Kidney epithelial cell (primary cell): ENCODE measurements at places on chromosomes 2 and 18. TPM values are rescaled to one million over a fixed set of nuclear protein-coding genes. Genes with fewer than 3 reads are reported as not detected.

DNA sequence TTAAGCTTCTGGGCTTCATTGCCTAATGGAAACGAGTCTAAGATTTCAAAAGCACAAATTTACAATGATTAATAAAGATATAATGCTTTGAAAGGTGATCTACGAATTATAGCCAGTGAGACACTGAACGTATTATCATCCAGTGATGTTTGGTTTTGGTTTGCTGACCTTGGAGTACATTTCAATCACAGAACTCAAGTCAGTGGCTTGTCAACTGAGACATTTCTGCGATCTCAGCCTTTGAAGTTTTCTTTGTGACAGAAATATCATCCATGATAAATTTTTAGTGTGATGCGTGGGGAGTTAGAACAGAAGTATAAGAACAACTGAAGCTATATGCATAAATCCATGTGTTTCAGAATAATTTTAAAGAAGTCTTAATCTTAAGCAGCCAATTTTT, 263.8 kb downstream of the TCF4 start:
- DNase-seq, result no peak

DNA sequence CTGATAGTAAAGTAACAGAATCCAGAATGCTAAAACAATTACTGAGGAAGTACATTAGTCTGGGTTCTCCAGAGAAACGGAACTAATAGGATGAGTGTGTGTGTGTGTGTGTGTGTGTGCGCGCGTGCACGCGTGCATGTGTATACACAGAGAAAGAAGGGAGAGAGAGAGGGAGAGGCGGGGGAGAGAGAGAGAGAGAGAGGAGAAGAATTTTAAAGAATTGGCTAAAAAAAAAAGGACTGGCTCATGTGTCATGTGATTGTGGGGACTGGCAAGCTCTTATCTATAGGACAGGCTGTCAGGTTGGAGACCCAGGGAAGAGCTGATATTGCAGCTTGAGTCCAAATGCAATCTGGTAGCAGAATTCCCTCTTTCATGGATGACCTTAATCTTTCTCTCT, 976.2 kb upstream of the CDH2 start:
- no peak for DNase-seq

- no peak for DNase-seq
These were observed 28.0 kb downstream of the PNO1 start for GRCh38 chr2:68185541-68186164.

- no peak for DNase-seq
These were observed 205.0 kb downstream of the UBE2E3 start for GRCh38 chr2:181185421-181185820.

- DNase-seq, result no peak
These were observed 248.5 kb upstream of the SP5 start for GRCh38 chr2:170466632-170467031.

GRCh38 chr2:34368304-34368703, 769.2 kb upstream of the FAM98A start:
- no peak for DNase-seq

- DNase-seq, result no peak
These were observed 83.2 kb downstream of the DGKD start for GRCh38 chr2:233437439-233437955.

DNA sequence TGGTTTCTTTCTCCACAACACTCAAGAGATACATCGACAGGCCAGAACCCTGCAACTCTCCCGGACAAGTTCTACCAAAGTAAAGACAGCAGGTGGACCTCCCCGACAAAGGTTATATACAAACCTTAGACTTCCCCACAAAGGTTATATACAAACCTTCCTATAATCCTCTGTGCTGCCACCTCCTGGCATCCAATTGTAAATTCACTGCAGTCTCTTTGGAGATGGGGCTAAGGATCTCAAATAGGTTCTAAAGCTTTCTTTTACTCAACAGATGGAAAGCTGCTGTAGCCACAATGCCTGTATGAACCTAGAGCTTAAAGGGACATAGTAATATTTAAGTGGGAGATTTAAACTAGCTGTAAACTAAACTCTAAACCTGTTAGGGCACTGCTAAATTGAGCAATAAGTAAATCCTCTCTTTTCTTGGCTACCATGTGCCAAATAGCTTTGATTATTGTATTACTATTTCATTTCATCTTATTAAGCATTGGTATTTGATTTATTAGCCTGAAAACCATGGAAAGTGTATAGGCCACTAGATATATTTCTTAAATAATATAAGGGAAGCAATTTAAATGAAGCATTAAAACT, 9.8 kb upstream of the MREG start:
- no peak for DNase-seq

The NMUR1 gene
- not detected in 2 replicates for total RNA-seq

The ATRAID gene
- total RNA-seq, result 146 and 161 TPM in 2 replicates

The AQP12B gene
- not detected in 2 replicates for total RNA-seq

DNA sequence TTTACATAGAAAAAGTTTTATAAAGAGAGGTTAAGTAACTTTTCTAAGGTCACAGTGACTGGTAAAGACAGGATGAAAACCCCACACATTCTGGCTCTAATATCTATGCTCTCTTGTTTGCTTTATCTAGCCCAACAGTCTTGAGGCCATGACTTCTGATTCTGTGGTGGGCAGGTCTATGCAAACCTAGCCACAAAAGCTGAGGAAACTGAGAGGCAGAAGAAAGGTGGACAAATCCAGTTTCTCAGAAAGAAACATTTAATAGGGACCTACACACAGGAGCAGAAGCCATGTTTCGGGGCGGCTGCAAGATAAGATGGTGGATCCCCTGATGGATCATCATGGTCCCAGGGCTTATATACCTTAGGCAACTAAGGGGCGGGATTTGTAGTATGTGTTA, 21.8 kb downstream of the HSPD1 start:
- no peak for DNase-seq

DNA sequence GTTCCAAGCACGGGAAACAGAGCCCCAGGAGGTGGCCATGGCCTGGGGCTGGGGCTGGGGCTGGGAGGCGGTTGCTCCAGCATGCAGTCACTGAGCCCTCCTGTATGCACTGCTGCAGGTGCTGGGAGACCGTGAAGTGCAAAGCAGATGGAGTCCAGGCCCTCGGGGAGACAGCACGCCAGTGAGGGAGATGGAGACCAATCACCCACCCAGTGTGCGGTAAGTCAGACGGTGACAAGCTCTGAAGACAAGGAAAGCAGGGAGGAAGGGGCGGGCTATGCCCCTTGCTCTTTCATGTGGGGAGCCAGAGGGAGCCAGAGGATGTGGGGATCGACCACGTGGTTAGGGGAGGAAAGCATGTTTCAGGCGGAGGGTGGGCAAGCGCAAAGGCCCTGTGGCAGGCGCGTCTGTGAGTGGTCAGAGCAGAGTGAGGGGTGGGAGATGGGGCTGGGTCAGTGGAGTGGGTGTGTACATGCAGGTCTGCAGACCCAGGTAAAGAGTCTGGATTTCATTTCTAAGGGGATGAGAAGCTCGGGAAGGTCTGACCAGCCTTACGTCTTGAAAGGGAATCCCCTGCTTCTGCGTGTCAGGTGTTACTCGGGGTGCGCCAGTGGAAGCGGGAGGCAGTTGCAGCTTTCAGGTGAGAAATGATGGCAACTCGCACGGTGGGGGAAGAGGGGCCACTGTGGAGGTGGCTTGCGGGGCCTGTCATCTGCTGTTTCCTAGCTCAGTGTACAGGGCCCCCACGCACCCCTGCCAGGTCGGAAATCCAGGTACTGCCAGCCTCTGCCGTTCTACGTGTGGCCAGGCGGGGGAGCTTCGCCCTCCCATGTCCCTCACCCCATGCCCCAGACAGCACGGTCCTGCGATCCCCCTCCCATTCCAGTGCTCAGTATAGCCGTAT, 19.4 kb downstream of the RRM2 start:
- DNase-seq, result no peak
